ENCODE measurements at places on chromosomes 2 and 18.

- peak; percentile 80 for DNase-seq
Observed at GRCh38 chr2:219218217-219218731, 484 bp downstream of the ABCB6 start.

DNA sequence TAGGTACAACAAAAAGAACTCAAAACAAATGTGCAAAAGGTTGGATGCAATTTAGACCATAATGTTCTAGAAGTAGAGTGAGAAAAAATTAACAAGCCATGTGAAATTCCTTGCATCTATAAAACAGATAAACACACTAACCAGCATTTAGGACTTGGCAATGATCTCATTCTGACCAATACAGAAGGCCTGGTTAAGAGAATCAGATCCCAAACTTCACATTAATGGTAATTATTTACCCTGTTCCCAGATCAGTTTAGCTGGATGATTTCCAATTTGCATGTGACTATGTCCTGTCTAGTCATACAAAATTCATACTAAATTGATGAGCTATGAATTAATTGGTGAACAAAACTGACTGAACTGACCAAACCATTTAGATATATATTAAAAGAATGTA, 98.4 kb upstream of the FIGN start:
- no peak for DNase-seq

- no peak for DNase-seq
Observed at GRCh38 chr2:120418174-120418787, 72.3 kb downstream of the INHBB start.

- DNase-seq = no peak
Observed at GRCh38 chr2:168156661-168157060, 90.7 kb downstream of the STK39 start.

DNA sequence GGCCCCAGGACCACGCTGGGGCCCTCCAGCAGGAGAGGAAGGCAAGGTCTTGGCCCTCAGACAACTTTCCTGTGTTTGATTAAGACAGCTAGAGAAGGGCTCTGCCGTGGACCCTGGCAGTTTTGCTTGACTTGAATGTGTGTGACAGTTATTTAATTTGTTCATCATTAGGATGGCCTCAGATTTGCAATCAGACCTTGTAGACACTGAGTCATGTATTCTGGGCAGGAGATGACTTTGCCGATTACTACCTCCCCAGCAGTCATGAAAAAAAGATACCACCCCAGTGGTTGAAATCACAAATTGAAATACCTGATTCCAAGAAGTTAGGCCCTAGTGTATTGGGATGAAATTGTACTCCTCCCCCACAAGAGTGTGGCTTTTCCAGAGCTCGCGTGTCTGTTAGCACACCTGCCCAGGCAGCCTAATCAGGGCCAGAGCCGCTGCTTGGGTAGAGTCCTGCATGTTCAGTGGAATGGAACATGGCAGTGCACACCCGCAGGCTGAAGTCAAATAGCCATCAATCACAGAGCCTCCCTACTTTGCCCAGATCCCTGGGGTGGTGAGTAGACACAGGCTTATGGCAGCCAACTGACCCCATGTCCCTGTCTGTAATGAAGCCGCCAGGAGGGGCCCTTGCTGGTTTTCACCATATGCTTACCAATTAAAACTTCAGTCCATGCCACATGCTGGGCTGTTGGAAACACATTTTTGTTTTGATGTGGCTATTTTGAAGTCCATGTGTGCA, 122.5 kb downstream of the TPGS2 start:
- no peak for DNase-seq

DNA sequence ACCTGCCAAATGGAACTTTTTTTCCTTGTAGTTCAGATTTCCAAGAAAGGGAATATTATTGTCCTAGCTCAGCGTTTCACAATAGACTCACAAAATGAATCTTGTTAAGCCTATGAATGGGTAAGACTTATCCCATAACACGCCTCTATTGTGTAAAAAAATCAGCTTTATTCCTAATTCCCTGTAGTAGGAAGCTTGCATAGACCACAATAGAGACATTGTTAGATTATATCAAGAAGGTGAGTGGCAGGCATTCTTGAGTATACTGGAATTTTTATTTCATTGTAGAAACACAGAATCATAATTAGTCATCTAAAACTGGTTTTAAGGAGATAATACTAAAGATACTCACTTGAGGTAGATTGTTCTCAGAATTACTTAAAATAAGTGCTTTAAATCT, 46.5 kb upstream of the SLC30A6 start:
- DNase-seq = no peak

DNA sequence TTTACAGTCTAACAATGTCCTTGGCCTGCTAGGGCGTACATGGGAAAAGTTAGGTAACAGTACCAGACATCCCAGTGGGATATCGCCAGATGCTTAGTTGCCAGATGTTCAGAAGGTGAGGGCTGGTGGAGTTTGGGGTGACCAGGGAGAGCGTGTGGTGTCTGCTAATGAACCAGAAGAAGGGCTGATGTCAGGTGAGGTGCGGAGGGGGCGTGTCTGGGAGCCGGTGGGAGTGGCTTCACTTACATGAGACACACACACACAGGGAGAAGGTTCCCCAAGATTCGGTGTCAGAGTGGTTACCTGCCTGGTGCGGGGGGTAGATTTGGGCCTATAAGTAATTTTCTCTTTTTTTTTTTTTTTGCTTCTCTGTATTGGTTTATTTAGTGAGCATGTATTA, 12.2 kb downstream of the RAB31 start:
- no peak for DNase-seq

- DNase-seq = no peak
Observed at GRCh38 chr2:213241817-213242216, 42.4 kb upstream of the SPAG16 start.

- no peak for DNase-seq
Observed at GRCh38 chr2:3291113-3291512, 86.5 kb downstream of the EIPR1 start.

- no peak for DNase-seq
Observed at GRCh38 chr2:186508263-186508662, 22.2 kb downstream of the ZC3H15 start.

GRCh38 chr2:28610583-28611201, 114.8 kb downstream of the PLB1 start:
- DNase-seq = no peak

DNA sequence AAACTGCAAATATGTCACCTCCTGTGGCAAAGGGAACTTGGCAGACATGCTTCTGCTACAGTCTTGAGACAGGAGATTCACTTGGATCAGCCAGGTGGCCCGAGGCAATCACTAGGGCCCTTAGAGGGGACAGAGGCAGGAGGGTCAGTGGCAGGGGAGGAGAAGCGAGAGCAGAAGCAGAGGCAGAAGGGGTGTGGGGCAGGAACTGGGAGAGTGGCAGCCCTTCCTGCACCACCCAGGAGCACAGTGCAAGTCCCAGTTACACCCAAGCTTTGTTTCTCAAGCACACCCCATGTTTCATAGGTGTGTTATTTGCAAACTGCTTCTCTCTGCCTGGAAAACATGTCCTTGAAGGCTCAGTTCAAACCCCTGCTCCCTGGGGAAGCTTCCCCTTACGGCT, 309.7 kb upstream of the MYT1L start:
- DNase-seq = no peak

All from C1 segment of cervical spinal cord (tissue), 14 donors.